8988T (cell line): ENCODE measurements at places on chromosomes 2 and 18.

DNA sequence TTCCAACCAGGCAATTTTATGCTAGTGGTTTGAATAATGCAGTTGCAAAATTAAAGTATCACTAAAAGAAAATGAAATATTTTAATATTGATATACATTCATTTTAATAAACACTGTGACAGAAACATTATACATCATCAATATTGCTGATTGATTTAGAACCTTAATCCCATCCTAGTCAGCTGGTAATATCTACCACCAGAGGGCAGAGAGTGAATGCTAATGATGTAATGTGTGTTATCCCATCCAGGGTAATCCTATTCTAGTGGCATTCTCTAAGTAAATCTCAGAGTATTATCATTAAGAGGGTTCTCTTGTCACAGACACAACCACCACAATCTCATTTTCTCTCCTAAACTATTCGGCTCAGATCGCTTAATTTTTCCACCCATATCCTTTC is 477.4 kb downstream of the CPS1 start:
- DNase-seq, result no peak

DNA sequence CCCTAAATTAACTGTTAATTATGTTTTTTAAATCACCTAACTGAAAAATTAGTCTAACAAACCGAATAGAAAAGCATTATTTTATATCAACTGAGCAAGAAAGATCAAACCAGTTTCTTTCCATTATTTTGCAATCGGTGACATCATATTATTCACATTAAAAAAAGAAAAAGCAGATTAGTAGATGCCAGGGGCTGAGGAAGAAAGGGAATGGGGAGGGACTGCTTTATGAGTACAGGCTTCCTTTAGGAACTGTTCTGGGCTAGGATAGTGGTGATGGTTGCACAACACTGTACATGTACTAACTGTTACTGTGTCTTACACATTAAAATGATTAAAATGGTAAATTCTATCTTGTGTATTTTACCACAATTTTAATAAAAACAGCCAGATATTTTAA is 59.3 kb downstream of the COBLL1 start:
- no peak for DNase-seq

- DNase-seq, result no peak
Observed at GRCh38 chr18:58041633-58042032, 2.4 kb upstream of the NEDD4L start.

- no peak for DNase-seq
Observed at GRCh38 chr2:144011098-144011497, 508.8 kb downstream of the ZEB2 start.

DNA sequence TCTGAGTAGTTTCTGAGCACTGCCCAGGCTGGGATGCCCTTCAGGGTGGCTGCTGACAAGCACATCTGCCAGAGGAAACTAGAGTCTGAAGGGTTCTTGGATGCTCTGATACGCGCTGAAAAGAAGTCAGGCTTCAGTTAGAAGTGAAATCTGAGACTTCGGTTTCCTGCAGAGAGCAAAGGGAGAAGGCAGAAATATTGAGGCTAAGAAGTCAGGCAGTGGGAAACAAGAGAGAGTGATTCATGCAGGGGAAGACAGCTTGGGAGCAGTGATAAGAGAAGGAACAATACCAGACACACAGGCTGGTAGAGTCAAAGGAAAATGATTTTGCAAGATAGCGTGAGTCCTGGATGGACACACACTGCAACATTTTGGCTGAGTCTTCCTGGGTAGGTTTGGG is 51.0 kb upstream of the BOD1L2 start:
- DNase-seq, result no peak

DNA sequence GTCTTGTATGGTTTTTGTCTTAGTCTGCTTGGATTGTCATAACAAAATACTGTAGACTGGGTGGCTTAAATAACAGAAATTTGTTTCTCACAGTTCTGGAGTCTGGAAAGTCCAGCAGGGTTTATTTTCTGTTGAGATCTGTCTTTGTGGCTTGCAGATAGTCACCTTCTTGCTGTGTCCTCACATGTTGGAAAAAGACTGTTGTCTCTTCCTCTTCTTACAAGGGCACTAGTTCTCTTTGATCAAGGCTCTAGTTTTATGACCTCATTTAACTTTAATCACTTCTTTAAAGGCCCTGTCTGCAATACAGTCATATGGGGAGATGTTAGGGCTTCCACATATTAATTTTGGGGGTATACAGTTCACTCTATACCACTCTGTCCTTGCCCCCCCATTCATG is 56.5 kb downstream of the NBEAL1 start:
- DNase-seq, result no peak

DNA sequence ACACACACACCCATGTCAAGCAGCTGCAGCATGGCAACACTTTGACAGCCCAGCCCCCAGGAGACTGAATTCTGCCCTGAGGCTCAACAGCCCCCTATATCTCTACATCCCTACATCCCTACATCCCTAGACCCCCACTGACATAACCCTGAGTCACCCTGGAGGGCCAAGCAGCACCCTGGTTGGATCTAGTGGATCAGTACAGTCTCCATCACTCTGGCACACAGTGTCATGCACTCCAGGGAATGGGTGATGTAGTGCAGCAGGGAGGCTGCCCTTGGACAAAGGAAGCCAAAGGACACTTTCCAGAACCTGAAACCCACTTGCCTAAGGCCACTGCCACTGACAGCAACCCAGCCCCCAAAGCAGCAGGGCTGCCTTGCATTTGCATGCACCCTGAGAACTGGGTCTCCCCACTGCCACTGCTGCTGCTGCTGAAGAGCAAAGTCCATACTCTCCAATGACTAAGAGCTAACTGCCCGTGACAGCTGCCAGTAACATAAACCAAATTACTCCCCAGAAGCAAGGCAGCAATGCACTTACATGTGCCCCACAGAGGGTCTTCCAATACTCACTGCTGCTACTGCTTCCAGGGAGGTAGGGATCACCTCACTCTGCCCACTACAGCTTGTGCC is 681.6 kb upstream of the KLHL29 start:
- DNase-seq, result no peak

DNA sequence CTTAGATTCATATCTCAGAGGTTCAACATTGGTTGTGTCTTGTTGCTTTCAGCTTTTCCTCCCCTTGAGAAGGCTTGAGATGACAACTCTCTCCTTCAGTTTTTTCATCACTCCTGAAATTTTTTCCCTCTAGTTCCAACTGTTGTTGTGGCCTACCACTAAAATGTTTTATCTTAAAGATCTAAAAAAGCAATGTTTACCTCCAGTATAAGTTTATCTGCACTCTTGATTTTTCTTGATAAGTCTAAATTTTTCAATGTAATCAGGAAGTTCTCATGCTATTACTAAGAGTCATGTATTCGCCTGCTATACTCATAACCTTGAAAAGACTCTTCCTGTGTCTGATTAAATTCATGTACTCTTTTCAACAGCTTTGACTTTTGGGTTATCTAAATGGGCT is 366.3 kb upstream of the TFPI start:
- no peak for DNase-seq

DNA sequence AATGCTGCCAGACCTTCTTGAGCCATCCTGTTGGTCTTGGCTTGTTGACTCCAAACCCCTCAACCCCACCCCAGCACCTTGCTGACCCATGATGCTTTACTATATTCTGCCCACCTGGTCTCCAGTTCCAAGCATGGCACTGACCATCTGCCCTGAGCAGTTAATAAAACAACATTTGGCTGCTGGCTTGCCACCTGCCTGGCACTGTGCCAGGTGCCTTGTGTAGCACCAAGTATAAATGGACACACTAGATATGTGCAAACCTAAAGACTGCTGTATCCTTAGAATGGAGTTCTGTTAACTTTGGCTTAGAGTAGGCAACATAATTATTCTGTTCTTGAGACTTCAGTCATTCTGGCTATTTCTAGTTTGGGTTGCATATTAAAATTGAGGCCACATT is 91.4 kb downstream of the ACSL3 start:
- no peak for DNase-seq

DNA sequence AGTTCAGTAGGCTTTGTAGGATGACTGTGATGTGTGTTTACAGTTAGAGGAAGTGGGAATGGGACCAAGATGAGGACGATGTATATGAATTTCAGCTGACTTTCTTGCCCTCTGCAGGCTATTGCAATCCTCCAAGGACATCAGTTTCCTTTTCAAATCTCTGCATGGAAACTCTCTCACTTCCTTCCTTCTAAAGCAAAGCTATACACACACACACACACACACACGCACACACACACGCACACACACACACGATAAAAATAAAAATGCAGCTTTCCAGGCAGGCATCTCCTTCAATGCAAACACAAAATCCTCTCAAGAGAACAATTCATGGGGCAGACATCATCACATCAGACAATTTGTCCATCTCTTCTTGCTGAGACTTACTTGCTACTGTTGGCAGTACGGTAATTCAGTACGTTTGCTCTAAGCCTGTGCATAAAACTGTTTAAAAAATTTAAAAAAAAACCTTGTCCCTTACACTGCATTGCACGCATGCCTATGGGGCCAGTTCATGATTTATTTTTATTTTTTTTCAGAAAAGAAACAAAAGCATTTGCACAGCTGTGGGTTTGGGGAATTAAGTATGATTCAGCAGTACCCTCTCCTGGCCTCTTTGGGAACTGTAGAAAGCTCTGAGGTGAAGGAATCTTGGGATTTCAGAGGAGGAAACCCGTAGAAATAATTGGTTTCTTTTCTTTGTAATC is 27.1 kb upstream of the ICOS start:
- peak; percentile 23 for DNase-seq

DNA sequence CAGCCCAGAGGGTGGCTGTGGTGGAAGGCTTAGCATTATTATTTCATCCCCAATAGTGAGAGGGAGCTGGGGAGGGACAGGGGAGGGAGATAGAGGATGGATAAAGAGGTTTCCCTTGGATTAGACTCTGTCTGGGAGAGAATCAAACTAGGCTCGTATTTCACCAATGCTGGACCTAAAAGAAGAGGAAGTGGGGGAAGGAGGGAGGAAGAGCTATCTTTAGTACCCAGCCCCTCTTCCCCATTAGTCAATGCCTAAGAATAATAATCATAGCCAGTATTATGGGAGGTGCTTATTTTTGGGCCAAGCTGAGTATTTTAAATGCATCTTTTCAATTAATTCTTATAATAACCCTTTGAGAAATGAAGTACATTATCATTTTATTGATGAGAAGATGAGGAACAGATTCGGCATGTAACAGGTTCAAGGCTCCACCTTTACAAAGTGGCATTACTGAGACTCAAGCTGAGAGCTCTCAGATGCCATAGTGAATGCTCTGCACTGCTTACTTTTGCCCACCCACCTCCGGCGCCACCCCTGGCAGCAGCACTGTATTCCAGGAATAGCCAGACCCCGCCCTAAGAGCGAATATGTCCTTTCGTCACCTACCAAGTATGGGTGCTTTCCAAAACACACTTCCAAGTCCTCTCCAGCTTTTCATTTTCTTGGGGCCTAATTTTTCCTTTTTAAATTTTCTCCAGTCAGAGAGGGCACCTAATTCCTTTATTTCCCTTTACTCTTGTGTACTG is 21.0 kb downstream of the PAX8 start:
- no peak for DNase-seq

- DNase-seq, result no peak
Observed at GRCh38 chr2:180655842-180656454, 324.5 kb upstream of the UBE2E3 start.

GRCh38 chr2:240615820-240616547 is 9.3 kb upstream of the GPR35 start:
- no peak for DNase-seq

- no peak for DNase-seq
Observed at GRCh38 chr2:43343573-43344304, 117.3 kb upstream of the ZFP36L2 start.

GRCh38 chr2:240377366-240377765 is 58.1 kb upstream of the GPC1 start:
- no peak for DNase-seq
